ENCODE measurements at places on chromosomes 16 and 17. TPM values are rescaled to one million over a fixed set of nuclear protein-coding genes. Genes with fewer than 3 reads are reported as not detected.

DNA sequence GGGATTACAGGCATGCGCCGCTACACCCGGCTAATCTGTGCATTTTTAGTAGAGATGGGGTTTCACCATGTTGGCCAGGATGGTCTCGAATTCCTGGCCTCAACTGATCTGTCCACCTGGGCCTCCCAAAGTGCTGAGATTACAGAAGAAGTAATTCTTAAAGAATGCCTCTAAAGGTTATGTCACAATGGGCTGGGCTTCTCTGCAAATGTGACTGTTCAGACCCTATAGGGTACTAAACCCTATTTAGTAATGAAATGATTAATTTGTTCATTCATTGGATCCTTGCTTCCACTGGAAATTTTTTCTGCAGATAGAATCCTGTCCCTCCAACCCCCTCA lies 108.8 kb upstream of the CORO6 start:
- no peak for DNase-seq

GRCh38 chr17:6755731-6756184 lies at the start of gene XAF1:
Gene XAF1 (plus strand): TSS chr17:6756046. CDS start chr17:6756079, 33 bp downstream.
- peak; percentile 78 for DNase-seq

GRCh38 chr17:58875261-58875660 lies 119.6 kb downstream of the PPM1E start:
- DNase-seq: no peak

Gene CDT1
- total RNA-seq: 26.5 TPM

GRCh38 chr16:86608301-86608747 lies 30.0 kb downstream of the FOXL1 start:
- no peak for DNase-seq

All from endothelial cell of umbilical vein (primary cell).